ENCODE measurements at places on chromosomes 4 and X.
A peak's percentile ranks its signal among the peaks of the same experiment; 100 is the strongest.

GRCh38 chr4:79334783-79335182 lies 8.9 kb upstream of the NAA11 start:
- DNase-seq: no peak

DNA sequence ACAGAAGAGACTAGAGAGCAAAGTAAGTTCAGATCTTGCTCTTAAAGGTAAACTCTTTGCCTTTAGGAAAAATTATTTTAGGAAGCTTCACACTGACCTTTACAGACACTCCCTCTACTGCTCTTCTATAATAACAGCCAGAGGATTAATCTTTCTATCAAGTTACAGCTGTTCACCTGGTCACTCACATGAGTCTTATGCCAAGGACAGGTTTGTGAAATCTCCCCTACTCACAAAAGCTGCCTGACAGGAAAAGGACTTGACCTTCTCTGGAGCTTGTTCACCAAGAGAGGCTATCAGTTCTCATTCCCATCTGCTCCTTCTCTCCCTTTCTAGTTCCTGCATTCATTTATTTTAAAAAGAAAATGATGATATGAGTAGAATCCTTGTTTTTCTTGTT lies 117.3 kb downstream of the C4orf51 start:
- no peak for DNase-seq

DNA sequence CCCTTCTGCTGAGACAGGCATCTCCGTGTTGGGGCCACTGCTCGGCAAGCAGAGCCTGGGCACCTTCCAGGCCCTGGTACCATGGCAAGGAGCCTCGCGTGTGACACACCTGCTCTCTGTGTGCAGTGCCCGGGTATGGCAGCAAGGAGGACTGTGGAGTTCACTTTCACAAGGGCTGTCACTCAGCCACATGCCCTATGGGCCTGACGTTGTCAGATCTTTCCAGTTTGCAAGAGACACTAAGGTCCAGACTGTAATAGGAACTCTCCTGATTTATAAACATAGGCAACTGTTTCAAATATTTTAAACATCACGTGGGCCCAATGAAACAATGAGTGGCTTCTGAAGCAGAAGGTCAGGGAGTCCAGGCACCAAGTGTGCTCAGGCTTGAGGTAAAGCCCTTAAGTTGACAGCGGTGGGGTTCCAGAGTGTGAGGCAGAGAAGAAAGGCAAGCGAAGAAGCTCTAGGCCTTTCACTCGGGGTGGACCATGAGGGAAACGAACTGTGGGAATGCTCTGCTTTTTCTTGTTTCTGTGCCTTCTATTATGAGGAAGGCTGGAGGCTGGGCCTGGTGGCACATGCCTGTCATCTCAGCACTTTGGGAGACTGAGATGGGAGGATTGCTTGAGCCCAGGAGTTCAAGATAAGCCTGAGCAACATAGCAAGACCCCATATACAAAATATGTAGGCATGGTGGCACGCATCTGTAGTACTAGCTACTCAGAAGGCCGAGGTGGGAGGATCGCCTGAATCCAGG lies 108.6 kb upstream of the TRIM2 start:
- no peak for DNase-seq

DNA sequence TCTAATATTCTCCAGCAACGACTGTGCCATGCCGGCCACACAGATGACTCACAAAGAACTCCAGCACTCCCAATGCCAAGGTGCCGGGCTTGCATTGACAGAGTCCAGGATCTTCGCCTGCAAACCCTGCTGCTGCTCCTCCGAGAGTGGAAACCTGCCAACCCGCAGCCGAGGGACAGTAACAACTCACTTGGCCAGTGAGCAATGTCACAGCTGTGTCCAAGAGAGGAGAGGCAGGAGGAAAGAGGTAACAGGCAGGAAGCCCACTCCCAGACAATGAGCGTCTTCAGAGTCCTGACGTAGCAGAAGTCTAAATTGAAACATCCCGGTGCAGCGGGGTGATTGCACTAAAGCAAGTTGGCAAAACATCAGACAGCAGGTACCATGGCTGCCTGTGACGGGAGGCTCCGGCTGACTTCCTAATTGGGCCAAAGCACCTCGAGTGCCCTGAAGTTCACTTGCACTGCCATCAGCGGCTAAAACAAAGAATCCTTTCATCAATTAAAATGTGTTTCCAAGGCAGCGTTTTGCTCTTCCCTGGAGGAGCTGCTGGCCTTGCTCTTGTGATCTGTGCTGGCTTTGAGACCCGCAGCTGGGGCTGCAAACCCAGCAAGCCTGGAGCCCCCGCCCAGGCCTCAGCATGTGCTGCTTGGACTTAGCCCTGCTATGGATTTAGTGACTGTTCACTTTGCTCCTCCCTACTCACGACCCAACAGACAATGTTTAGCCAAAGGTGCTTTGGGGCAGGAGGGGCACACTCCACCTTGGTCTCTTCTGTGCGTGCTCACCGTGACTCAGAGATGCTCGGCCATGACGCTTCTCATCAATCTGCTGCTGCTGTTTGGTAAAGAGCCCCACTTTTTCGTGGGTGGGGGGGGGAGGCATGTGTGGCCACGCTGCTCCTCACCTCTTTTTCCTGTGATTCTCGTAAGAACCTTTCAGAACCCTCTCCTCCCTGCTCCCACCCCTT lies 36.5 kb downstream of the DCTD start:
- no peak for DNase-seq

DNA sequence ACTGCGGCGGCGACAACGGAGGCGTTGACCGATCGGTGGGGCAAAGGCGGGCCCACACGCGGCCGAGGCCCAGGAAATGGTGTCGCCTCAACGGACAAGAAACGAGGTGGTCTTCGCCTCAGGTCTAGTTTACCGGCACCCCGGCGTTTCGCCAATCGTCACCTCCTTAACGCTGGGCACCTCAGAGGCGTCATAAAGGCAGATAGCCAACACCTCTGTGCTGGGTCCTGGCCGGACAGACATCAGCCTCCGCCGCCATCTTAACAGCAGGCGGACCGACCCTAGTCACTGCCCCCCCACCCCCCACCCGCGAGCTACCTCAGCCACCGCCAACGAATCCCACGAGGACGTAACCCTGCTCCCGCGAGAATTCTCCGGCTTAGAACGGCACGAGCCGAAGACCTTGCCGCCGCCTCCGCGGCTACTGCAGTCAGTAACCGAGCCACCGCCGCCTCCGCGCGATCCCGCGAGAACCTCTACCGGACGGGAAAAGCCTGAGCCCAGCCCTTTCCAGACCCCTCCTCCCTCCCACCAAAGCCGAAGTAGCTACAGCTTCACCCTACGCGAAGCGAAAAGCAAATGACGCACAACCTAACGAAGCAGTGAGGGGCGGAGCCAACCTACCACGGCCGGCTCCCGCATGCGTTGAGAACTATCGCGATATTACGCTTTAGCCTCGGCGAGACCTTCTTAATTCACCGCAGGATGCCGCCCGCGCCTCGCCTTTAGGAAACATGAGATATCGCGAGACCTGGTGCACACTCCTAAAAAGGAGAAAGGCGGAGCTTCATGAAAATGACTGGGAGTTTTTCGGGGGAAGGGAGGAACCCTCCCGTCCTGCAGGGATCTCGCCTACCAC lies 2.7 kb downstream of the HUWE1 start:
- DNase-seq: peak; percentile 98

DNA sequence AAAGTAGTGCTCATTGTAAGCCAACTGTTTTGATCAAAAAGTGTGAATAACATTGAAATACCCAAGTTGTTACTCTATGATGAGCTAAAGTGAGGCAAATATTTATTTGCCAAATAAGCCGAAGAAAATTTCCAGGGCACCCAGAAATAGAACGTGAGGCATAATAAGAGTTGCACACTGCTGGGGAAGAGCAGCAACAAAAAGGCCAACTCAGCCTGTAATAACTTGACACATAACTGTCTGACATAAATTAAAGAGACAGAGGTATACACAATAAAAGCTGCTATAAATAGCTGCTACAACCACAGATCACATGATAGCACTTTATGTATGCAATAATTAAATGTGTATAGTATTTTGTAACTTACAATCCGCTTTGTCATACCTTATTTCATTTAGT lies 2.0 kb upstream of the ABCB7 start:
- DNase-seq: no peak

GRCh38 chr4:2937146-2937857 lies 25.9 kb downstream of the NOP14 start:
- no peak for DNase-seq

- no peak for DNase-seq
Observed at GRCh38 chr4:152063621-152064240, 302.9 kb upstream of the GATB start.

- no peak for DNase-seq
Observed at GRCh38 chrX:119147486-119147885, 19.9 kb upstream of the KIAA1210 start.

- no peak for DNase-seq
Observed at GRCh38 chr4:153474251-153474650, 8.1 kb downstream of the TMEM131L start.

DNA sequence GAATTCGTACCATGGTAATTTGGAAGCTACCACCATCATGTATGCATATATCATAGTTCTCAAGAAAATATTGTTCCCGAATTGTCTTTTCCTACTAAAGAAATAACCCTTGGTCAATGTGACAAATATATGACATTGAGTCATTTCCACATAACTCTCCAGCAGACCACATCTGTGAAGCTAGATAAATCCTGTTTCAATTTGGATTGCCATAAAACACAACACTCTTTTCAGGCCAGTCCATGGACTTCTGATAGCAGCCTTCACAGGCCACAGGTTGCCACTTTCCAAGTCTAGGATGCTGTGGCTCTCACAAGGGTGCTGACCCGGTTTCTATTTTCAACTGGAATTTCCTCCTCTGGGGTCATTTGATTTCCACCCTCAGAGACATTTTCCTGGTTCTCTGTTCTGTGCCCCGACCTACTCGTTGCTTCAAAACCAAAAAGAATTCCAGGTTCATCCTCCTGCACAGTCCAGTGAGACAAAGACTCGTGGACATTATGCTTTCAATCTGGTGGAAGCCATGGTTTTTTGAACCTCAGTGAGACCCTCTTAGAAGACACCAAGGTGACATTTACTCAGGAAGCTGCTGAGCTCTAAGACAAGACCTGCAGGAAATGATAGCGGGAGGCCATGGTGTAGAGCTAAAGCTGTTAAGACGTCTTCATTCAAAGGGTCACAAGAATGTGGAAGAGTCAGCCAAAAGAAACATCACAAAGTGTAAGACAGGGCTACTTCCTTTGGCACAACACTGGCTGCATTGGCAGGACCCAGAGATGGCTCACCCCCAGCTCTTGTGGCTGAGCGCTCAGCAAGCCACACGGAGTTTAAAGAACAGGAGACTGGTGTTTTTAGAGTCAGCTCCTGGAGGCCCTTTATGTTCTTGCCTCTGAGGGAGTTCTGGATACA lies 119.8 kb downstream of the AMELX start:
- DNase-seq: no peak

DNA sequence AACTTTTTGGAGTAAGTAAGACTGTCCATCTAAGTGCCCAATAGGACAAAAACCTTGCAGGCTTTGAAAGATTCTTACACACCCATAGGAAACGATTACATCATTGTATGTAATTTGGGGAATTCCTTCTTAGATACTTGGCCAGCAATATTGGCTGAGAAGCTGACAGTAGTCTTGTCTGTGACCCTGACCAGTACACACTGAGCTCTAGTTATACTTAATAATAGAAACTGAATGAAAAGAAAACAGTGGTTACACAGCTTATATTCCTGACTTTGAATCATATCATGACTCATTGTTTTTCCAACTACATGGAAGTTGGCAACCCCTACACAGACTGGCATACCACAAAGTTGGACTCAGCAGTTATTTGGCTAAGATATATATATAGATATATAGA lies 7.1 kb upstream of the TLR2 start:
- no peak for DNase-seq

- no peak for DNase-seq
Observed at GRCh38 chr4:137823007-137823406, 290.7 kb upstream of the PCDH18 start.

DNA sequence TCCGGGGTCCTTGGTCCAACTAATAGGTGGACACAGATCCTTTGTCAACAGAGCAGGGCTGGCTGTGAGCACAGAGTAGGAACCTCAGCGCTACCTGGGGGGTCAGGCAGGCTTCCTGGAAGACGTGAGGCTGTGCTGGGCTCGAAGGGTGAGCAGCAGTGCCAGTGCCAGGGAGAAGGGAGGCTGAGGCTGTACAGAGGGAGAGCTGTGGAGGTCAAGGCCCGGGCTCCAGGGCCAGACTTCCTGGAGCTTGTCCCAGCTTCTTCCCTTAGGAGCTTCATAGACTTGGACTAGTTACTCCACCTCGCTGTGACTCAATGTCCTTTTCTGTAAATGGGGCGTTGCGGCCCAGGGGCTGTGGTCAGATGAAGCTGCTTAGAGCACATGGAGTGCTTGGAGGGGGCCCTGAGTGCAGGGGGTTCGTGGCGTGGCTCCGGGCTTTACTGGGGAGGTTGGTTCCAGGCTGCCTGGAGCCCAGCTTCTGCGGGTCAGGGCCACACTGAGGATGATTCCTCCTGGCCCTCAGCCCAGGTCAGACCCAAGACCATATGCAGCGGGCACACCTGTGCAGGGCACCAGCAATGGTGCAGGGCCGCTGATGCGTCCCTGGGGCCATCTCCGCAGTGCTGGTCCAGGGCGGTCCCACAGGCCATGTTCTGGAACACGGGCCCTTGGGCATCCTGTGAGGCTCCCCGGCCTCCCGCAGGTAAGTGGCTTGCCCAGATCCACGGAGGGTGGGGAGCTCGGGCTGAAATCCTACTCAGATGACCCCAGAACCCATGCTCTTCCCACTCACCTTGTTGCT lies 98.1 kb downstream of the DCTD start:
- no peak for DNase-seq

DNA sequence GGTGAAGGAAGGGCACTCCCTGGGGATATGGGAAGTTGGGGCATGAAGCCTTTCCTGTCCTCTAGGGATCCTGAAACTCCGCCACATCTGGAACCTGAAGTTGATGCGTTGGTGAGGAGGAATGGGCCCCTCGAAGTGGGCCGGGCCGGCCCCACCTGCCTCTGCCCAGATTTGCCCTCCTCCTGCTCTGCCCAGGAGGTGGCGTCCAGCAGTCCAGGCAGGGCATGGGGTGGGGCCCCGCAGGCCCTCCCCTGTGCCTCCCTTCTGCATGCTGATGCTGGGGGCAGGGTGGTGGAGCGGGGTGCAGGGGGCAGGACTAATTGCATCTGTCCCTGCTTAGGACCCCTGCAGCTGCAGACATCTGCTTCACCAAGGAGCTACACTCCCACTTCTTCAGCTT lies 1.8 kb downstream of the TAFAZZIN start:
- DNase-seq: no peak

DNA sequence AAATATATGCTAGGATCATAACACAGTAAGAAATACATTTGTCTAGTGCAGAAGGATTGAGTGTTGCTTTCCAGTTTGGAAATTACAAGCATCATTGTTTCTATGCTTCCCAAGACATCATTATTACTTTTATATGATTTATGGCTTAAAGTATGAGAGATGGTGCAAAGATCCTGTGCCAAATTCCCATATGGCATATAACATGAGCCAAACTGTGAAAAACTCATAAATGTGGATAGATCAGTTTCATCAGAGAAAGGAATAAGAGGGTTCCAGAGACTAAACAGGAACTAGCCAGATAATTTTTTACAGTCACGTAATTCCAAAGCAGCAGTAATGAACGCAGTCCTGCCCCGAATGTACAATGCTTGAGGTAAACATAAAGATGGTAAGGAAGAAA lies 126.3 kb downstream of the PRDM5 start:
- DNase-seq: no peak

Data from NAMALWA (cell line).